ENCODE measurements at places on chromosomes 3 and 15. TPM values are rescaled to one million over a fixed set of nuclear protein-coding genes. Genes with fewer than 3 reads are reported as not detected.

- no peak overlapping the region for H3K4me3 ChIP-seq
- no peak for DNase-seq
Measured at GRCh38 chr3:43641306-43642114, 19.7 kb upstream of the ANO10 start.

- H3K27me3 ChIP-seq = no peaks in the 10 kb centered on the region
- H3K4me3 ChIP-seq = no peak overlapping the region
- DNase-seq = no peak
- no peak overlapping the region for H3K27ac ChIP-seq
- no peaks in the 10 kb centered on the region for H3K4me1 ChIP-seq
Measured at GRCh38 chr15:78023081-78023665, 54.3 kb downstream of the TBC1D2B start.

DNA sequence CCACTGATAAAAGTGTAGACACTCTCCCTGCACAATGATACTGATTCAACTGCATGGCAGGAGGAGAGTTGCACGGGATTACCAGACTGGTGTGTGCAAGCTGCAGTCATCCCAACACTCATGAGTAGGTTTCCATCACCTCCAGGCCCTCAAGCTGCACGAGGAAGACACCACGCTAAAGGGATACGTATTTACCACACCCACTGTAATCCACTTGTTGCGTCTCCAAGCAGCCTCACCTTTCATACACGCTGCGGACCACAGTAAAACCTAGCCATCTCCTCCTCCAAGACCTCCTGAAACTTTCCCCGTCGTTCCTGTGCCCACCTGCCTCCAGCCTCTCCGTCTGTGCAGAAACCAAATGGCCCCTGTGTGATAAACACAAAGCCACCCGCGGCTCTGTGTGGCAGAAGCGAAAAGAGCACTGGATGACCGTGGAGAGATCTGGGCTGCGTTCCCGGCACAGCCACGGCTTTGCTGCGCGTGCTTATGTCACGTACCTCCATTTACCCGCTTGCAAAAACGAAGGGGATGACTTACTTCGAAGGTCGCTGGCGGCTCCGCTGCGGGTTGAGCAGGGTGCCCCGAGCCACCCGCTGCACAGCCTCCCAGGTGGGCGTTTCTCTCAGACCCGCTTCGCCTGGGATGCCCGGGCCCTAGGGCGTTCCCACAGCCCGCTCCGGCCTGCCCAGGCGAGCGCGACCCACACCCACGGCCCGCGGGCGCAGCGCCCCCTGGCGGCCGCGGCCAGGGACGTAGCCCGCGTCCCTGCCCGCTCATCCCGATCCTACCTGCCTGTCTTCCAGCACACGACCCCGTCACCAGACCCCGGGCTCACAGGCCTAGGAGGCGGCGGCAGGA lies 643 bp downstream of the ABCC5 start:
- peaks cover 28% of the 10 kb centered on the region for H3K4me1 ChIP-seq
- H3K4me3 ChIP-seq = peak overlapping the region; percentile 97

DNA sequence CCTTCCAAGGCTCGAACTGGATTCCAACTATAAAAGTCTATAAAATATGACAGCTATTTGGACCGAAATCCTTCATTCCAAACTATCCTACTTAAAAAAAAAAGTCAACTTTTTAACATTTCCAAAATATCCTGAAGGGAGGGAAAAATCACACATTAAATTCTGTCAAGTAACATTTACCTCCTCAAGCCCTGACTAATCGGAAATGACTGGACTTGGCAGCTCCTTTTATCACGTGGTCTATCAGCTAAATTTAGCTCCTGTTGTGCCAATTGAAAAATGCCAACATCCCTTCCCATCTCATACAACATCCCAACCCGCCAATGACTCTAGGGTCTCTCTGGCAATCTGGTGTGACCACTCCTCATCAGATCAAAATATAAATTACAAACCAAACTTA lies 297.9 kb downstream of the FHIT start:
- no peak overlapping the region for H3K4me3 ChIP-seq
- DNase-seq = no peak
- H3K27ac ChIP-seq = peak overlapping the region; percentile 94

GRCh38 chr3:61015408-61015807 lies 235.8 kb downstream of the FHIT start:
- H3K4me1 ChIP-seq = no peaks in the 10 kb centered on the region
- H3K27ac ChIP-seq = no peak overlapping the region
- no peak overlapping the region for H3K4me3 ChIP-seq
- H3K27me3 ChIP-seq = no peaks in the 10 kb centered on the region

DAZL gene
- not detected for total RNA-seq

MYO5C gene
- 1.4 TPM for total RNA-seq

WDR76 gene
- total RNA-seq = 15.3 TPM

Data from chondrocyte (in vitro differentiated cells).